DMS 273 treated with DMSO at 0.1 percent for 48 hours (cell line): ENCODE measurements at places on chromosomes 1 and 21.
A peak's percentile ranks its signal among the peaks of the same experiment; 100 is the strongest.

DNA sequence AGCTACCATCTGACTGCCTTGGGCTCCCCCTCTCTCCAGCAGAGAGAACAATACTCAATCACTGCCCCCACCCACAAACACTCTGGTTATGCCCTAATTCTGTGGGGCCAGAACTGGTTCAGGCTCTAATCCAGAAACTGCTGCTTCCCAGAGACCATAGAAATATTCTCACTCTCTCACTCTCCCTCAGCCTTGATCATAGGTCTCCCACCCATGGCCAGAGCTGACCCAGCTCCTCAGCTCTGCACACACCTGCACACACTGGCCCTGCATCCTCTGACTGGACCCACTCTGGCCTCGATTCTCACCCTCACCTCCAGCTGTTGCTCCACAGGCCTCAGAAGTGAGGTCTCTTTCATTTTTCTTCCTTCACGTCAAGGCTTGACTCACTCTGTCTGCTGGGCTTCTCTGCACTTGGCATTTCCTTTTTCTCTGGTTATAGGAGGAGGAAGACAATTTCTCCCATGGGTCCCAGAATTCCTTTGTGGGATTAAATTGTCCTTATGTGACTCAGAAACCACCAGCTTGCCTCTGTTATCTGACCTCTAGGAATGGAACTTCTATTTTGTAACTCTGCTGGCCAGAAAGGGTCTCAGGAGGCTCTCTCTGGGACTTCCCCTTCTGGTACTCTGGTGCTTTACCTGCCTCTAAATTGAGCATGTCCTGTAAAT, 15.6 kb upstream of the ZMYM6 start:
- DNase-seq, result no peak

DNA sequence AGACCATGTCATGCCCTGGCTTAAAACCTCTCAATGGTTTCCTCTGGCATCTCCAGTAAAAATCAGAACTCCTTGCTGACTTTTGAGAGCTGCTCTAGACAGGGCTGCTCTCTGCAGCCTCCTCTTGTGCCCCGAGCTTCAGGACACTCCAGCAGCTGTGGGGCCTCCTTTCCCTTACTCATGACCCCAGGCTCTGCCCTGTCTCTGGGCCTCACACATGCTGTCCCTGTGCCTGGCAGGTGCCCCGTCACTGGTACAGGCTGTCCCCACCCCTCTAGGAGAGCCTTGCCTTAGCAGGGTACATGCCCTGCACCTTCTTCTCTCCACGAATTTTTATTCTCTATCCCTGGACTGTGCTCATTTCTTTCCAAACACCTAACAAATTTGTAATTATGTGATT, 43.2 kb downstream of the HIVEP3 start:
- DNase-seq, result no peak

GRCh38 chr1:96683931-96684330, 37.7 kb upstream of the PTBP2 start:
- no peak for DNase-seq

DNA sequence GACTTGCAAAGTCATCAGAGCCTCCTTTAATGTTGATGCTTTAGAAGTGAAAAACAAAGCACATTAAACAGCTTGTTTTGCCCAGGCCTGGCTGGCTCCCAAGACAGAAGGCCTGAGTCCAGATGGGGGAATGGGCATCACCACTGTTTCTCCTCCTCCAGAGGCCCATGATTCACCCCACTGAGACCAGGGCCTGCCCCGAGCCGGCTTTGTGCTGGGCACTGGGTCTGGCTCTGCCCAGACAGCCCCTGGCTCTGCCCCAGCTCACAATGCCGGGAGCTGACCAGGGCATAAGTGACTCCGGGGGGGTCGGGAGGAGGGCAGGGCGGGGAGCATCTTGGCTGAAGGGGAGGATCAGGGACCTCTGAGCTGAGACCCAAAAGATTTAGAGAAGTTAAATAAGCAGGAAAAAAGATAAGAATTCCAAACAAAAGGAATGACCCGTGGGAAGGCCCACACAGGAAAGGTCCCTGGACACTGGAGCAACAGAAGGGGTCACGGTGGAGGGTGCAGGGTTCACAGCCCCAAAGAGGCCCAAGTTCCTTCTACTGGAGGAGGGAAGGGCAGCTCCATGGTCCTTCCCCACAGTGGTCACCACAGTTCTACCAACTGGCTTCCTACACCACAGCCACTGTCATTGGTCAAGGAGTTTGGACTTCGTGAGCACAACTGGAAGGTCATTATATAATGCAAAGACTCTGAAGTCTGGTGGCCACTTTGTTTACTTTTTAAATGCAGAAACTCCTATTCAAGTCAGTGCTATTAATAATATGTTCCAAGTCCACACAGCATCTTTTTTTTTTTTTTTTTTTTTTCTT, 5.5 kb downstream of the C2CD2 start:
- DNase-seq, result peak; percentile 29

DNA sequence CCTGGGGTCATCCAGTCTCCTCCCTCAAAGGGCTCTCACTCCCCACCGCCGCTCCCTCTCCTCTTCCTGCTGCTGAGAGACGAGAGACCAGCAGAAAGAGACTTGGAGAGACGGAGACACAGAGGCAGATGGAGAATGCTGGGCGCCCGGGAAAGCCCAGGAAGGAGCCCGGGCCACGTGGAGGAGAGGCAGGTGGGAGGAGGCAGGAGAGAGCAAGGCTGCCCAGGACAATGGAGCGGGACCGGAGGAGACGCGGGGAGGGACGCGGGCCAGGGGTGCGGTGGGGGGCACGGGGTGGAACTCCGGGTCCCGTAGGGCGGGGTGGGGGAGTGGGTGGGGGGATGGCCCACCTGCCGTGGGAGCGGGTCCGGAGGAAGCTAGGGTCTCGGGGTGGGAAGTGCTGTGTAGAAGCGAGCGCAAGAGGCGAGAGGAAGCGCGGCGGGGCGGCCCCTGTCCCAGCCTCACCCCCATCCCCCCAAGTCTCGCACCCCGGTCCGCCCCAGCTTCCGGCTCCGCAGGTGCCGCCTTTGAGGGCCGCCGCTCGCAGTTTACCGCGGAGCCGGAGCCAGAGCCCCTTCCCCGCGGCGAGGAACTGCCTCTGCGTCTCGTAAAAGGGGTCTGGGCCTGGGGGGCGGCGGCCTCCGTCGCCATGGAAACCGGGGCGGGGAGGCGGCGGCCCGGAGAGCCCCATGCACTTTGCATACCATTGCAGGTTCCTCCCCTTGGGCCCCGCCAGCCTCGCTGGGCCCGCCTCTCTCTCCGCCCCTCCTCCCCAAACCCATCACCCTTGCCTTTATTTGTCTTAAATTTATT, 11.7 kb upstream of the EPHA2 start:
- DNase-seq, result no peak

DNA sequence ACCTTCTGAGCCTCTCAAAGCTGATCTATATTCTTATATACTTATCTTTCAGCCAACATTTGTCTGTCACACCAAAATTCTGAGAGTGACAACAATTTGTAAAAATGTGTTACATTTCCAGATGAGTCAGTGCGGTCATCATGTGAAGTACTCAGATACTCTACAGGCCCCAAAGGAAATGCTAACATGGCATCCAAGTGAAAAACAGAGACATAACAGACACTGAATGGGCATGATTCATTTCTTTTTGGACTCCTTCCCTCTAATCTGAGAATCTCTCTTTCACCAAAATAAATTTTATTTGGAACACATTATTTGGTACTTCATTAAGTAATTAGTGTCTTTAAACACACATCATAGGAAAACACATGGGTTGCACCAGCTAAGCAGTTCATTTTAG, 96.6 kb downstream of the SLC44A5 start:
- no peak for DNase-seq

DNA sequence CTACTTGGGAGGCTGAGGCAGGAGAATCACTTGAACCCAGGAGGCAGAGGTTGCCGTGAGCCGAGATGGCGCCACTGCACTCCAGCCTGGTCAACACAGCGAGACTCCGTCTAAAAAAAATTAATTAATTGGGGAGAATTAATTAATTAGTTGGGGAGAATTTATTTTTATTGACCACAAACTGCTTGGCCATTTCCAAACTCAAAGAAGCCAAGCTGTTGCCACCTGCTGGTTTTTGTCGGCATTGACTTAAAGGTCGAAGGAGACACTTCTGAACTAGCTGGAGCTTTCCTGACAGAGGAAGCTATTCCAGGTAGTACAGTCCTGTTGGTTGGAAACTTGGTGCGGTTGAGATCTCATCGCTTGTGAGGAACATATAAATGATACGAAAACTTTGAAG, 13.1 kb downstream of the MAP1LC3C start:
- no peak for DNase-seq

GRCh38 chr1:150364231-150365003, 470 bp downstream of the RPRD2 start:
- DNase-seq, result peak; percentile 76

- no peak for DNase-seq
Measured at GRCh38 chr1:20143734-20144565, 4.8 kb downstream of the PLA2G2F start.

DNA sequence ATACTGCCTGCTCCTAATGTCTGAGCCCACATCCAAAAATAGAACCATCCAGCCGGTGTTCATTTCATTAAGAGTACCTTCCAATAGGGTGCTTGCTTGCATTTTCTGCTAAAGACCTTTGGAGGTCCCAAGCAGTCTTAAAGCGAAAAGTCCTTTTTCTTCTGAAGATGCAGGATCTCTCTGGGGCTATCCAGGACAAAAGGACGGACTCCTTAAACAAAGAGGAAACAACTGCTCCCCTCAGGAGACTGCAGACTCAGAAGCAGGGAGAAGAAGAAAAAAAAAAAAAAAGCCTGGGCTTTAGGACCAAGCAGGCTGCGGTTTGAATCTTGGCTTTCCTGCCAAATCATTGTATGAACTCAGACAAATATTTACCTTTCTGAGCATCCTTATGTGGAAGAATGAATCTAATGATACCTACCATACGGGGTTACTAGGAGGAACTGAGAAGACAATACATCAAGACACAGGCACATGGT, 204.0 kb downstream of the PLPP3 start:
- DNase-seq, result no peak

DNA sequence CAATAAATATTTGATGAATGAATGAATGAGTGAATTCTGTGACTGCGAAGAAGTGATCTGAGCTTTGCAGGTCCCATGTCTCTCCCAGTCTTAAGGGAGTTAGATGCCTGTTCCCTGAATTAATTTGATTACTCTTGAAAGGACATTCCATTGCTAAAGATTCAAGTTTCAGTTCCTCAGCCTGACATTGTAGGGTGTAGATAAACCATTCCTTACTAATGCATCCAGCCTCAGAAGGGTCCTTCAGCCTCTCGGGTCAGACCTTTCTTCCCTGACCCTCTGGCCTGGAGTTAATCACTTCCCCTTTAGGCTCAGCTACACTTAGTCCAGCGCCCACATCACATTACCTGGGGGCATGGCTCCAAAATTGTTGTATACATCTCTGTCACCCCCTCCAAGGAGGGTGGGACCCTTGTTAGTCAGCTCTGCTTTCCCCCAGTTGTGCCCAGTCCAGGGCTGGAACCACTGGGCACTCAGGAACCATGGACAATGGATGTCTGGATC, 2.6 kb downstream of the INSRR start:
- DNase-seq, result no peak

DNA sequence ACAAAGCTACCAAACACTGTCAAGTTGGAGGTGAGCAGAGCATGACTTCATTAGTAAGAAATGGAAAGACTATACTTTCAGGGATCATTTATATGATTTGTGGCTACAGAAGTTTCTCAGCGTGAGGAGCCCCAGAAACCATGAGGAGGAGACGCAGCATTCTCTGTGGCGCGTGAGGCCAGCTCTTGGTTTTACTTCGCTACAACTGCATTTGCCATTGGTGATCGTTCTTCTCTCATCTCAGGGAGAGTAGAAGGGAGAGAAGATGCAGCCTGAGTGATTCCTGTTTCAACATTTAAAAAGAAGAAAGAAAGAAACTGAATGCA, 94.5 kb upstream of the ATP1A1 start:
- DNase-seq, result no peak

DNA sequence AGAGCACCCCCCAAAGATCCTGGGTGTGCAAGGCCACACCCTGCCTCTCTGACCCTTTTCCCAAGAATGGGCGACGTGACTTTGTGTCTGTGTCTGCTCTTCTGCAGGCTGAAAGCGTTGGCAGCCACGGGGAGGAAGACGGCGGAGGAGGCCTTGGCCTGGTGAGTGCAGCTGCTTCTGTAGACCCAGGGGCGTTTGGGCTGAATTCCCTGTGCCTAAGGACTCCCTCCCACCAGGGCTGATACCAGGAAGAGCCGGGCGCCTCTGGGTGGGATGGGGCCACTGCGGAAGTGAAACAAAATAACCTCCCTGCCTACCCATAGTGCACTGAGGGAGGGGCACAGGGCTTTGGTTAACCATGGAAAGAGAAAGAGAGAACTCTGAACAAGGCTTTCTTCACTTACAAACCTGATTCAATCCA, 2.5 kb downstream of the UBASH3A start:
- no peak for DNase-seq

DNA sequence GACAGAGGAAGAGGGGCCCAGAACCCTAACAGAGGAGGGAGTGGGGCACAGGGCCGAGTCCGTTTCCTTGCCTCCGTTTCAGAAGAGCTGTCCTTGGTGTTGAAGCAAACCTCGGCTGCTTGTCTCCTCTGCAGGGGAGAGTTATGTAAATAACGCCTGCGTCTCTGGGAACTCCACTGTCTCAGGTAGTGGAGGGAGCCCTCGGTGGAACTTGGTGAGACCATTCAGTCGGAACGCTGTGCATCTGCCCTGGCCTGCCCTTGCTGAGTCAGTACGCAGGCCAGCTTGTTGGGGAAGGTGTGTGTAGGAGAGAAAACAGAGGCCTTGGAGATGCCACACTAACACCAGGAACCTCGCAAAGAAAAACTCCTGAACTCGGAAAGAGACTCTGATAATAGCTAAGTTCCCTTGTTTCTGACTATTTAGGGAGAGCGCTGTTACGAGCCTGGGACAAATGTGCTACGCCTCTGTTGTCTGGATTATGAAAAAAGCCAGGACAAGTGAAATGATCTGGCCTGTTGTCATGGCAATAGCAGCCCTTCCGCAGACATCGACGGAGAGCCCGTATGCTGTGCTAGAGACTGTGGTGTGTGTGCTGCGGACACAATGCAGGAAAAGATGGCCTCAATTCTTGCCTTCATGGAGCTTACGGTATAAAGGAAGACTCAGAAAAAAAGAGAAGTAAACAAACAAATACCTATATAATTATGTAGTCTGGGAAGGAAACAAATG, 94.6 kb upstream of the AKT3 start:
- no peak for DNase-seq

DNA sequence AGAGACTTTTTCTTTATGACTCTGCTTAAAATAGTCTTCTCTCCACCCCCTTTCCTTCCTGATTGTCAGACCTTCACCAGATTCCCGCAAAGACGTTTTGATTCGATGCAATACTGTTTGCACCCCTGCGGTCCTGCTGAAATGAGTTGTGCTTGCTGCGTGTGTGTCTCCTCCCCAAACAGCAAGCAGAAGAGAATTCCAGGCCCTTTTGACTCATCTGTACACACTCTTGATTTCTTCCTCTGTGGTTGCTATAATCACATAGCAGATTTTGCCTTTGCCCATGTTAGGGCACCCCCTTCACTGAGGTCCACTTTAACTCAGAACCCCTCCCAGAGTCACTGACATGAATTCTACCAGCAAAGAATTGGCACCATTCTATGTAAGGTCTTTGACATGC, 136.5 kb downstream of the ZZZ3 start:
- DNase-seq, result no peak

DNA sequence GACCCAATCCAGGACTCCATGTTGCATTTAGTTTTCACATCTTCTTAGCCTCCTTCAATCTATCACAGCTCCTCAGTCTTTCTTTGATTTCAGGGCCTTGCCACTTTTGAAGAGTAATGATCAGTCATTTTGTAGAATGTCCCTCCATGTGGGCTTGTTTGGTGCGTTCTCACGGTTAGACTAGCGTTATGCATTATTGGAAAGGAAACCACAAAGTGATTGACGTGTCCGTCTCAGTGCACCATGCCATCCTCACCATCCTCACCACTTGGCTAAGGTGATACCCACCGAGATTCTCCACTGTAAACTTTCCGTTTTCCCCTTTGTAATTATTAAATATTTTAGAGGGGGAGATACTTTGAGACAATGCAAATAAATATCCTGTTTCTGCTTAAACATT, 59.6 kb upstream of the OLIG2 start:
- DNase-seq, result no peak
